ENCODE measurements at places on chromosomes 5 and 9. TPM values are rescaled to one million over a fixed set of nuclear protein-coding genes. Genes with fewer than 3 reads are reported as not detected.
A peak's percentile ranks its signal among the peaks of the same experiment; 100 is the strongest.

DNA sequence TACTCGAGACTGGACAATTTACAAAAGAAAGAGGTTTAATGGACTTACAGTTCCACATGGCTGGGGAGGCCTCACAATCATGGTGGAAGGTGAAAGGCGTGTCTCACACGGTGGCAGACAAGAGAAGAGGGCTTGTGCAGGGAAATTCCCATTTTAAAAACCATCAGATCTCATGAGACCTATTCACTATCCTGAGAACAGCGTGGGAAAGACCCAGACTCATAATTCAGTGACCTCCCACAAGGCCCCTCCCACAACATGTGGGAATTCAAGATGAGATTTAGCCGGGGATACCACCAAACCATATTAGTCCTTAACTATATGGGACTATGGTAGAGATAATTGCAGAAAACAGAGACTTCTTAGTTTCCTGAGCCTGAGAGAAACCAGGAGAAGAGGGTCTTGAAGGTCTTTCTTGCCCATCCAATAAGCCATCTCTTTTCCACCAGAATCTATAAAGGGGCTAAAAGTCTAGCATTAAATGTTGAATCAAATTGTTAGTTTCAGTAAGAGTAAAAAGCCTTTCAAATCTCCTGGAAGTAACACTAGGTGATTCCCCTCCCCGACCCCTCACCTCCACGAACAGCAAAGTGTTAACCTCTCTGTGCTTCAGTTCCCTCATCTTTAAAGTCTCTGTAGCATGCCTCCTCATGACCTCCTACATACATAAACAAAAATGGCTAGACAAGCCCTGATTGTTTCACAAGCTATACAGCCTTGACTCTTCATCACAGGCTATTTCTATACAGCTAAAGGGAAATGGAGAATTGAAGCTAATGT lies 259.1 kb downstream of the TMEM167A start:
- H3K4me1 ChIP-seq, result no peaks in the 10 kb centered on the region
- H3K4me3 ChIP-seq, result no peak overlapping the region
- no peaks in the 10 kb centered on the region for H3K27me3 ChIP-seq
- no peaks in the 10 kb centered on the region for H3K36me3 ChIP-seq

GRCh38 chr5:87109746-87110145 lies 157.9 kb upstream of the RASA1 start:
- H3K4me3 ChIP-seq, result no peak overlapping the region
- no peaks in the 10 kb centered on the region for H3K36me3 ChIP-seq
- no peaks in the 10 kb centered on the region for H3K27me3 ChIP-seq

- H3K36me3 ChIP-seq, result no peaks in the 10 kb centered on the region
- no peak overlapping the region for H3K4me3 ChIP-seq
- peak; percentile 80 for DNase-seq
- H3K27me3 ChIP-seq, result no peaks in the 10 kb centered on the region
- H3K4me1 ChIP-seq, result peaks cover 19% of the 10 kb centered on the region
These were observed 163.9 kb downstream of the CEMIP2 start for GRCh38 chr9:71604197-71605063.

DNA sequence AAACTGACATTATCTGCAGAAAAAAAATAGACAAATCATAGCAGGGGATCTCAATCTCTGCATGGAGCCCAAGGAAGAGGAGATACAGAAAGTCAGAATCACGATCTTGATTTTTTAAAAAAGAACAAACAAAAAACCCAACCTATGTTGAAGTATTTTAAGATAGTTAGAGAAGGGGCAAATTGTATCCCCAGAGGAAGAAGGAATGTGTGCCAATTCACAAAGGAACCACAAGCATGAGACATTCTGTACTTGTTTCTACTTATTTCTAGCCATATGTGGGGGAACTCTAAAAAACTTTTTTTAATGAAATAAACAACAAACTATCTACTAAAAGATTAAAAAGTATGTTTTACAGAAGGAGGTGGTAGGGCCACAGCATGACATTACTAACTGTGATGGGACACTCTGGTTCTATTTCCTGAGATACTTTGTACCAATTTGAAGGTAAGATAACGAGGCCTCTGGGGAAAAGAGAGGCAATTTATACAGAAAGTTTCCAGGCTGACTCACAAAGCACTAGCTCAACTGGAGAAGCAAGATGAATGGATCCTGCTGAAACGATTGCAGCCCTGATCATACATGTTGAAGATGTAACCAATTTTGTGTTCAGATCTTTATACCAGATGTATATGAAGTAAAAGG lies 22.5 kb downstream of the RANBP3L start:
- H3K36me3 ChIP-seq, result no peaks in the 10 kb centered on the region
- peak; percentile 84 for DNase-seq
- H3K4me3 ChIP-seq, result peak overlapping the region; percentile 9
- peak overlapping the region; percentile 8 for H3K27ac ChIP-seq
- H3K27me3 ChIP-seq, result no peaks in the 10 kb centered on the region
- H3K4me1 ChIP-seq, result peaks cover 19% of the 10 kb centered on the region

- DNase-seq, result no peak
- no peak overlapping the region for H3K4me3 ChIP-seq
- no peaks in the 10 kb centered on the region for H3K36me3 ChIP-seq
- no peak overlapping the region for H3K27ac ChIP-seq
- no peaks in the 10 kb centered on the region for H3K4me1 ChIP-seq
These were observed 145.3 kb downstream of the HINT1 start for GRCh38 chr5:131019601-131020315.

The SLC34A3 gene
- total RNA-seq, result not detected

DNA sequence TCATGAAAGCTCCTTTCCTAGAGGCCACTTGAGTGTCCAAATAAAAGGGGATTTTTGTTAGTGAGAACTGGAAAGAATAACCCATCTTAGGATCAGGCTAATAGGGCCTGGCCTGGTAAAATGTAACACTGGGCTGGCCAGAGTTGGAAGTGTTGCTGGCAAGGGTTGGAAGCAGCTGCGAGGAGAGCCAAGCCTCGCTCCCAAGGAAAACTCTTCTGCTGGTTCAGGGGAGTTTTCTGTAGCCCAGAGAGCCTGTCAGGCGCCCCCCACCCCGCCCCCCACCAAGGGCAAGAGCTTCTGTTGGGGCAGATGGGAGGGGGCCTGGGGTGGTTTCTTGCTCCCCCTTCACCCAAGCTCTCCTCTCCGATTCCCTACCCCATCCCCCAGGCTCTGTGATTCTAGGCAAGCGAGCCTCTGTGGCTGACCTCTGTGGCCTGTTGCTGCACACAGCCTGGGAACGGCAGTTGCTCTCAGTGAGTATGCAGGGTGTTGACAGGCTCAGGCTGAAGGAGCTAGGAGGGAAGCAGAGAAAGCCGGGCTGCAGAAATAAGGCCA lies 547.8 kb downstream of the CCDC171 start:
- no peak overlapping the region for H3K4me3 ChIP-seq
- no peak for DNase-seq
- H3K36me3 ChIP-seq, result no peaks in the 10 kb centered on the region
- H3K4me1 ChIP-seq, result no peaks in the 10 kb centered on the region
- no peak overlapping the region for H3K27ac ChIP-seq

- H3K27ac ChIP-seq, result no peak overlapping the region
- no peak overlapping the region for H3K4me3 ChIP-seq
- H3K4me1 ChIP-seq, result no peaks in the 10 kb centered on the region
These were observed 8.9 kb downstream of the LARS1 start for GRCh38 chr5:146173597-146173996.

DNA sequence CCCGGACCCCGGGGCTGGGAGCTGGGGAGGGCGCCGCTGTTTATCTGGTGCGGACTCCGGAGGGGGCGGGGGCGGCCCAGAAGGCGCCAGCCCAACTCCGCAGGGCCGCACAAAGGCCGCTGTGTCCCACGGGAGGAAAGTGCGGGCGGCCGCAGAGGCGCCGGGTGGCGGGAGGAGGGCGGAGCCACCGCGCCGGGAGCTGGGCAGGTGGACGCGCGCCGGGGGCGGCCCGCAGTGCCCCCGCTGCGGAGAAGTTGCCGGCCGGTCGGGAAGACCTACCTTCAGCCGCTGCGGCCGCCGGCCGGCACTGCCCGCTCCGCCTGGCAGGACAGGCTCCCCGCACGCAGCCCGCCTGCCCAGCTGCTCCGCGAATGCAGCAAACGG lies 43.6 kb downstream of the NACC2 start:
- H3K27me3 ChIP-seq, result no peaks in the 10 kb centered on the region
- H3K27ac ChIP-seq, result peak overlapping the region; percentile 67
- peak; percentile 67 for DNase-seq
- H3K36me3 ChIP-seq, result no peaks in the 10 kb centered on the region

The FAM193B gene
- total RNA-seq, result 22.9 TPM

- peak; percentile 43 for DNase-seq
- no peaks in the 10 kb centered on the region for H3K36me3 ChIP-seq
- H3K4me1 ChIP-seq, result peaks cover 11% of the 10 kb centered on the region
- H3K4me3 ChIP-seq, result no peak overlapping the region
- H3K27ac ChIP-seq, result no peak overlapping the region
- H3K27me3 ChIP-seq, result no peaks in the 10 kb centered on the region
These were observed 454.2 kb upstream of the CLINT1 start for GRCh38 chr5:158313027-158313732.

The KLHL9 gene
- 41.9 TPM for total RNA-seq

The SIL1 gene
- 72.8 TPM for total RNA-seq

GRCh38 chr5:90055831-90056328 lies 353.7 kb downstream of the CETN3 start:
- no peaks in the 10 kb centered on the region for H3K27me3 ChIP-seq
- no peak overlapping the region for H3K27ac ChIP-seq
- no peaks in the 10 kb centered on the region for H3K36me3 ChIP-seq
- peak; percentile 6 for DNase-seq
- H3K4me3 ChIP-seq, result no peak overlapping the region

- no peak overlapping the region for H3K27ac ChIP-seq
- no peak overlapping the region for H3K4me3 ChIP-seq
- H3K36me3 ChIP-seq, result peaks cover 61% of the 10 kb centered on the region
- peaks cover 29% of the 10 kb centered on the region for H3K4me1 ChIP-seq
- no peaks in the 10 kb centered on the region for H3K27me3 ChIP-seq
These were observed 74.3 kb downstream of the LRSAM1 start for GRCh38 chr9:127525401-127526188.

DNA sequence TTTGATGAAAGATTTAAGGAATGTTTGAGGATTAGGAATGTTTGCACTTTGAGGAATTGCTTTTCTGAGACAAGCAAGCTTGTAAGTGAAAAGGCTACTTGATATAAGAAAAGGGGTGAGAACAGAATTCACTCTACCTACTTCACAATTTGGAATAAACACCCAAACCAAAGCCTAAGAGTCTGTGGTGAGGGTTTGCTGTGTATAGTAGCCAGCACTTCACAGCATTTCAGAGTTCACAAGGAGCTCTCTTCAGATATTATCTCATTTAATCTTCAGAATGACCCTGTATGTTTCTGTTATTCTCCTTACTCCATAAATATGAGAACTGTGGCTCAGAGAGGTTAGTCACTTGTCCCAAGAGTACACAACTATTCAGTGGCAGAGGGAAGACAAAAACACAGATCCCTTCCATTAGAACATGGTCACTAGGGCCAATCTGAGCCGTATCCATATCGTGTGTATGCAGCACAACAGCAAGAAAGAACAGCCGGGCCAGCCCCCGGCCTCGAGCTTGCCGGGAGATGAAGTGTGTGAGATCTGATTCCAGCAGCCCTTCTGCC lies 92.4 kb downstream of the FRMD3 start:
- no peaks in the 10 kb centered on the region for H3K4me1 ChIP-seq
- H3K27me3 ChIP-seq, result no peaks in the 10 kb centered on the region
- DNase-seq, result no peak
- no peaks in the 10 kb centered on the region for H3K36me3 ChIP-seq
- H3K27ac ChIP-seq, result no peak overlapping the region

DNA sequence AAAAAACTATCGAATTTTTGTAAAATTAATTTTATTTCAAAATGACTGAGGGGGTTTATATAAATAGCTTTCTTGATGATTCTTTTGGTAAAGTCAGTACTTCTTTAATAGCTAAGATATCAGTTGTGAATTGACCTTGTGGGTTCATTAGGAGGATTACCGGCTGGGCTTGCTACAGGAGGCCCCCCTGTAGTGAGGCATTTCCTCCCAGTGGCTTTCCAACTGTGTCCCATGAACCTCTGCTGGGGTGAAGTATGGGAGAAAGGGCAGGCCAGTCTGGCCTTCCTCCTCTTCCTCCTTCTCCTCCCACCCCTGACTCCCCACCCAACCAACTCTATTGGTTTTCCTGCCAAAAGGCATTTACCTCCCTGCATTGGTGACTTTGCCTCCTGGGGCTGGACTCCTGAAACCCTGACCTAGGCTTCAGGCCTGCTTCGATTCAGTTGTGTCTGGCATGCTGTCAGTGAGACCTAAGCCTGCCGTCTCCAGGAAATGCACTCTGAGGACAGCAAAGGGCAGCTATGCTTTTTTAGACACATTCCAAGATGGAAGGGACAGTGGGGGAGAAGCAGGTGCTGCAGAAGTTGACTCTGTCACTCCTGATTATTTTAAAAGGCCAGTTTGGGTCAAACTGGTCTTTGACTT lies 144.8 kb downstream of the HSPA4 start:
- no peaks in the 10 kb centered on the region for H3K36me3 ChIP-seq
- no peak overlapping the region for H3K27ac ChIP-seq
- no peak overlapping the region for H3K4me3 ChIP-seq
- H3K27me3 ChIP-seq, result peaks cover 40% of the 10 kb centered on the region

All from GM23248 (cell line).